ENCODE measurements at places on chromosomes 5 and 9.

DNA sequence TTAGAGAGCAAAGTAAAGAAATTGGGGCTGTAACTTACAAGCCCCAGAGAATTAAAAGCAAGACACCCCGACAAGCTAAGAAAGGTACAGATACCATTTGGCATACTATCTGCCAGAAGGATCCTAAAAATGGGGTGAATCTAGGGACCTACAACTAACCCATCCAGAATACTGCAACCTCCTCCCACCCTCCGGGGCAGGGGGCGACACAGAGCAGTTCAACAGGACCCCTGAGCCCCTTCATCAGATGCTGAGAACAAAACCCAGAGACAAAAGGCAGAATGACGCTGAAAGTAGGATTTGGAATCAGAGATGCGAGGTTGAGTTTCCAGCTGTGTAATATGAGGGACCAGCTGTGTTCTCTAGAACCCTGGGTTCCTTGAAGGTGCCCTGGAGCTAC lies 71.2 kb downstream of the EPB41L4B start:
- no peak for DNase-seq

GRCh38 chr9:91246846-91247245 lies 114.9 kb downstream of the AUH start:
- peak; percentile 33 for DNase-seq

- peak; percentile 71 for DNase-seq
Measured at GRCh38 chr9:4277531-4277991, 22.3 kb downstream of the GLIS3 start.

- no peak for DNase-seq
Measured at GRCh38 chr5:32833127-32833526, 122.0 kb downstream of the NPR3 start.

GRCh38 chr5:127565586-127566270 lies 48.3 kb downstream of the PRRC1 start:
- no peak for DNase-seq

- no peak for DNase-seq
Measured at GRCh38 chr5:56725711-56726411, 89.5 kb upstream of the MAP3K1 start.

- no peak for DNase-seq
Measured at GRCh38 chr5:181192337-181193046, 12.5 kb downstream of the TRIM7 start.

DNA sequence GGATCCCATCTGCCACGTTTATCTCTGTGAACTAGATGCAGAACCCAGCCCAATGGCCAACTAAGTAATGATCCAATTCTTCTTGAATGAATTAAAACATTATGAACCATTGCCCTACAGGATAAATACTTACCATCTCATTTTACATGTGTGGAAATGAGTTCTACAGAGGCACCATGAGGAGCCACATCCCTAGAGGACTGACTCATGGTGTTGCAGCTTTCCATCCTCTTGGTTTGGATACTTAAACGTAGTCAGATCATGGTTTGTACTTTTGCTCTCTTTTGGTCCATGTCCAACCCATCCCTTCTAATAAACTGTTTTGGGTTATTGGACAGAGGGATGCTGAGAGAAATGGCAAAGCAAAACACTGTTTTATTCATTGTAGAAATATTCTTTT lies 484.8 kb downstream of the EBF1 start:
- DNase-seq: no peak

GRCh38 chr9:131253891-131254491 lies 22.3 kb downstream of the FAM78A start:
- DNase-seq: peak; percentile 55

- DNase-seq: no peak
Measured at GRCh38 chr9:99119976-99120655, 15.2 kb downstream of the TGFBR1 start.

GRCh38 chr5:56814361-56814962 lies 887 bp upstream of the MAP3K1 start:
- DNase-seq: no peak

GRCh38 chr5:73118391-73118973 lies 1.9 kb upstream of the TMEM171 start:
- no peak for DNase-seq

- DNase-seq: no peak
Measured at GRCh38 chr5:151104795-151105194, 24.0 kb upstream of the TNIP1 start.

- DNase-seq: no peak
Measured at GRCh38 chr5:94024620-94025019, 283.2 kb upstream of the POU5F2 start.
